ENCODE measurements at places on chromosomes 11 and 22.

GRCh38 chr11:130006929-130007328 lies 4.3 kb upstream of the PRDM10 start:
- DNase-seq = no peak

- no peak for DNase-seq
These were observed 309.4 kb upstream of the ZC3H12C start for GRCh38 chr11:109783840-109784239.

GRCh38 chr22:30885001-30885366 lies 83.6 kb downstream of the MORC2 start:
- DNase-seq = no peak

DNA sequence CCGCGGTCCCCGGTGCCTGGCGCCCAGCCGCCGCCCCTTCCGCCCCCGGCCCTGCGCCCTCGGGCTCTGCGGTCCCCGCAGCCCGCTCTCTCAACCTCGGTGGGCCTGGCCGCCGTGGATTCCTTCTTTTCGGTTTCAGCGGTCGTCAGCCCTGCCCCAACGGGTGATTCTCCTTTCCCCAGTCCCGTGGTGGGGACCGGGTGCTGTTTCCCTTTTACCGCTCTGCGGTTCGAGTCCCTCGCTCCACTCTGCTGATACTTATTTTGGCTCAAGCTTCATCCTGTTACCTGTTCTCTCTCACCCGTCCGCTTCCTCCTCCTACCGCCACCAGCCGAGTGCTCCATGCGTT lies 494 bp downstream of the ZDHHC5 start:
- DNase-seq = no peak

DNA sequence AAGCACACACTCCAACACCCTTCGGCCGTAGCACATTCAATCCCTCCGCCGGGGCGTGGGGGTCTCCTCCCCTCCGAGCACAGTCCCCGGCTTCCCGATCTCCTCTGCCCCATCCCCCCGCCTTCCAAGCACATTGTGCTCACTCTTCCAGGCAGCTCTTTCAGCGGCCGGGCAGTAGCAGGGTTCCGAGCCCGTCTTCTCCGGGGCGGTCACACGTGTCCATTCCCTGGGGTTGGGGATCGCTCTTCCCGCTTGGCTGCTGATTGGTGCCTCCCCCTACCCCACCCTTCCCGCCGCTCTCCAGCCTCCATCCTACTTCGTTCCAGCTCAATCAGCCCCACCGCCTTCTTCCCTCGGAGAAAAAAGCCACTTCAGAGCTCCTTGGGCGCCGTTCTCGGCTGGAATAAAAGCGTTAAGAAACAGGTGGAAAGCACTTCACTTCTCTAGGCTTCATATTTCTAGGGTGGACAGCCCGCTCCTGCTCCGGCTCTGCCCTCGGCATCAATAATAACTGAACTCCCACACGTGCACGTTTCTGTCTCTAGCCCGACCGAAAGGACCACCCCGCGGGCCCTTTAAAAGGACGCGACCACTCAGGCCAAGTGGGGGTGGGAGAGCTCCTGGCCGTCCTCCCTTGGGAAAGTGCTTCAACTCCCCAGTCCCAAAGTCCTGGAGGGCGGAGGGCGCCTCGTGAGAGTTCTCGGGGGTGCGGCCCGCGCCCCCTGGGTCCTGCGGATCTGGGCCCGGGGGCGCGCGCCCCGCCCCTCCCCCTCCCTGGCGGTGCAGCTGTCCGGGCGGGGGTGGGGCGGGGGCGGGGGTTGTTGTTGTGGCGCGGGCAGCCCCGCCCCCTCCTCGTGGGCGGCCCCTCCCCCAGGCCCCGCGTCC lies 464 bp upstream of the CECR2 start:
- no peak for DNase-seq

GRCh38 chr11:134607963-134608750 lies 196.1 kb upstream of the B3GAT1 start:
- no peak for DNase-seq

DNA sequence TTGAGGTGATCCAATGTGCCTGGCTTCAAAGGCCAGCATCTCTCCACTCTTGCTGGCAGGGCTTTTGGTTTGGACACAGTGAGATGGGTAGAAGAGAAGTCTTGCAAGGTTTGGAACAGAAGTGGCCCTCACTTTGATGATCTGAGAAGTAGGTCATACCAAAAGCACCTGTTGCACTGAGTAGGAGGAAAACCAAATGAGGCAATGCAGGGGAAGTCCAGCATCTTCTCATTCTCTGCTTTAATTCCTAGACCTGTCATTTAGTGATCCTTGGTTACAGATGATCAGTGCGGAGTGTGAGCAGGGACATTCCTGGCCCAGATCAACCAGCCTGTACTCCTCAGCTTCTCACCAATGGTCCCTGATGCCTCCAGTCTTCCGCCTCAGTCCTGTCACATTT lies 990.5 kb downstream of the OPCML start:
- no peak for DNase-seq

DNA sequence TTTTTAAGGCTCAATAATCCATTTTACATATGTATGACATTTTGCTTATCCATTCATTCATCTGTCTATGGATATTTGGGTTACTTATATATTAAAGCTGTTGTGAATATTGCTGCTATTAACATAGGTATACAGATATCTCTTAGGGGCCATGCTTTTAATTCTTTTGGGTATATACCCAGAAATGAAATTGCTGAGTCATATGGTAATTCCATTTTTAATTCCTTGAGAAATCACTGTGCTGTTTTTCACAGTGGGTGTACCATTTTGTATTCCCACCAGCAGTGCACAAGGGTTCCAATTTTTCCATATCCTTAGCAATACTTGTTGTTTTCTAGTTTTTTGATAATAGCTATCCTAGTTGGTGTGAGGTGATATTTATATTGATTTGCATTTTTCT lies 19.0 kb downstream of the PRMT3 start:
- DNase-seq = no peak

DNA sequence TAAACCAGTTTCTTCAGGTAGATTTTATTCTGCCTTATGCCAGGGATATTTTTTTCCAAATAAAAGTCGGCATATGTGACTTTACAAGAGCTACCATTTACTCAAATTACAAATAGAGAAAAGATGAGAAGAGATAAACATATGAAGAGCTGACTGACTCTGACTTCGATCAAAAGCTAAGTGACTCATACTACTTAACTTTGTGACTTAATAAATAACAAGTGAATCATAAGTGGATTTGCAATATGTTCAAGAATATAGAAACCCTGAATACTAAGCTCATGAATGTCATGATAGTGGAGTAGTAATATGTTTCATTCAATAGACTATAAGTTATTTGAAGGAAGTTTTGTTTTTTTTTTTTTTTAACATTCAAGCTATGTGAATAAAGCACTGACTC lies 130.5 kb upstream of the ANO3 start:
- DNase-seq = no peak

- no peak for DNase-seq
These were observed 16.4 kb downstream of the PRR5 start for GRCh38 chr22:44718418-44718817.

GRCh38 chr22:38467904-38468442 lies at the start of gene KDELR3:
KDELR3 (plus strand) TSS chr22:38468096; CDS start chr22:38468234, 138 bp downstream.
- DNase-seq = no peak

GRCh38 chr11:99275521-99275920 lies 254.8 kb downstream of the CNTN5 start:
- no peak for DNase-seq

DNA sequence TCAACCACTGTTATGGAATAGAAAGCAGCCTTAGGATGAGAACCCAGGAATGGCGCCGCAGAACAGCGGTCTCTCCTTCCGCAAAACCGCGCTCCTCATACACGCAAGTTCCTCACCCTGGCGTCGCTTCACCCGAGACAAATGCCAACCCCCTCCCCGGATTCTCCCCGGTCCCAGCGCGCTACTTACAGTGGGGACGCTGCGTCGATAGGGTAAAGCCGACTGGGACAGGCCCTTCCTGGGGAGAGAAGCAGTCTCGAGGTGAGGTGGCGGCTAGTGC lies 287 bp downstream of the RPS13 start:
- DNase-seq = no peak

DNA sequence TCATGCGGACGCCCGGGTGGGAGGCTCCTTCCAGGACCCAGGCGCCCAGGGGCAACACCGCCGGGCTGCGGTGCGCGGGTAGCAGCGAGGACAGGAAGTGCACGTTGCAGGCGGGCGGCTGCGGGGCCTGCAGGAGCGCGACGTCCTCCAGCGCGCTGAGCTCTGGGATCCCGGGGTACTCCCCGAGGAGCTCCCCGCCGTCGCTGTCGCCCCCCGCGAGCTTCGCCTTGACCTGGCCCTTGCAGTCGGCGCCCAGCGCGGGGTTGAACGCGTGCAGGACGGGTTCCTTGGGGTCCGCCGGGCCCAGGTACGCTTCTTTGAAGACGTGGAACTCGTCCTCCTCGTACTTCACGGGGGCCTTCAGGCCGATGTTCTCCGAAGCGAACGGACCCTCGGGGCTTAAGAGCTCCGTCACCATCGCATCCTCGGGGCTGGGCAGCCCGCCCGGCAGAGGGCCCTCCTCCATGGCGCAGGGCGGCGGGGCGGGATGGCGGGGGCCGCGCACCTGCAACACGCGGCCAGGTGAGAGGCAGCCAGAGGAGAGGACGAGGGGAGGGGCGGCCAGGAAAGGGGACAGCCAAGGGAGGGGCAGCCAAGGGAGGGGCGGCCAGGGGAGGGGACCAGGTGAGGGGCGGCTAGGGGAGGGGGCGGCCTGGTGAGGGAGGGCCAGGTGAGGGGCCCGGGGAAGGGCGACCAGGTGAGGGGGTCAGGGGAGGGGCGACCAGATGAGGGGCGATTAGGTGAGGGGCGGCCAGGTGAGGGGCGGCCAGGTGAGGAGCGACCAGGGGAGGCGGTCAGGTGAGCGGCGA lies 921 bp downstream of the TESMIN start:
- no peak for DNase-seq

DNA sequence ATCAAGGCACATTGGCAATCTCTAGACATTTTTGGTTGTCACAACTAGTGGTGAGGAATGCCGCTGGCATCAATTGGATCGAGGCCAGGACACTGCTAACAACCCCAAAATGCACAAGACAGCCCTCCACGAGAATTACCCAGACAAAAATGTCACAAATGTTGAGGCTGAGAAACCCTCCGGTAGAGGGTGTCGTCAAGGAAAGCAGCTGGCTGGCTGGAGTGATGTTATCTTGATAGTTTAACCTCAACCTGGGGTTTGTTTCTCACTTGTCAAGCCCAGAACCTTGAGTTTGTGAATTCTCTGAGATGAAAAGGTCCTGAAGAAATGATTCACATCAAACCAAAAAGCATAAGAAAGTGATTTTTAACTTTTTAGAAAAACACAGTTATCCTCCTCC lies 21.1 kb upstream of the TMPRSS13 start:
- DNase-seq = no peak

DNA sequence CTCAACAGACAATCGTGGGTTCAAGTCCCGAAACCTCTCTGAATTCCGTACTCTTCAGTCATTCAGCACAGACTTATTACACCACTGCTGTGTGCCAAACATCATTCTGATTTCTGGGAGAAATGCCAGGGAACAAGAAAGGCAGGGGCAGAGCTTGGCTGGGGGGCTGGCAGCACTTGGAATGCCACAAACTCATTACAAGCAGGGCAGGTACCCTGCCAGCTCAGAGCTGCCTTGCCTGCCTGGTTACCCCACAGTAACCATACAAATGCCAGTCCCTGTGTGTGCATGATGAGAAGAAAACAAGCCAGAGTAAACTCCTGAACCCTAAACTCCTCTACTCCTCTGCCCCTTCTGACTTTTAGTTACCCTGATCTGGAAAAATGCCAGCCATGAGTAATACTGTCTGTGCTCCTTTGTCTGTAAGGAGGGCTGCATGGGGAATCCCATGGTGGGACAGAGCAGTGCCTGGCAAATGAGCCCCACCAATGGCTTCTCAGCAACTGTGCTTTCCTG lies 6.9 kb upstream of the RAD9A start:
- DNase-seq = no peak

DNA sequence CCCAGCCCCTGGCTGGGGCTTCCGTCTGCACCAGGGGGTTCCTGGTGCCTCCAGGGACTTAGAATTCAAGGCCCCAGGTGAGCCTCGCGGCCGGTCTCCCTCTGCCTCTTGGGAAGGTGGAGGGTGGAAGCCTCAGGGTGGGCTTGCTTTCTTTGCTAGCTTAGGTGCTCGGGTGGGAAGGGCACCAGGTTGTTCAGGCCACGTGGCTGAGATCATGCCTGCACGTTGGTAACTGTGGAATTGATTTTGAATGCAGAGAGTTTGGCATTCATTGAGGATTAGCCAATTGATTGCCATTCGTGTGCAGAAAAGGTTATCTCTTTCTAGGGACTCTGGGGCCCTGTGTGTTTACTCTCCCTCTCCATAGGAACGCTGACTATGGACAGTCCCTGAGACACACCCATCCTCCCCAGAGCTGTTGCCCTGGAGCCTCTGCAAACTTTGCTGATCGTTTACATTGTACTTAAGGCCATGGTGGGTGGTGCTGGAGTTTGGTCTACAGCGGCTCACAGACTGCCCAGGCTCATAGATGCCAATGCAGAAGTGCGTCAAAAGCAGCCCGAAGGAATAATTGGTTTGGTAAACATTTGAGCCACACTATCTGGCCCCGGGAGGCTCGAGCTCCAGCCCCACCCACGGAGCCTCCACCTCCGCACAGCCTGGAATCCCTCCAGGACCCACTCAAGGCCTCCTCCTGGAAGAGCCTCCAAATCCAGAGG lies 1457.7 kb downstream of the BRD1 start:
- no peak for DNase-seq

GRCh38 chr11:15829312-15829711 lies 527.0 kb downstream of the SOX6 start:
- DNase-seq = no peak

- DNase-seq = no peak
These were observed 2.1 kb downstream of the RTN3 start for GRCh38 chr11:63683133-63683991.

GRCh38 chr11:75740681-75741080 lies 23.0 kb downstream of the MOGAT2 start:
- no peak for DNase-seq

- DNase-seq = no peak
These were observed 29.6 kb downstream of the DHCR7 start for GRCh38 chr11:71418643-71419042.

GRCh38 chr11:92765082-92765840 lies 204.2 kb upstream of the MTNR1B start:
- no peak for DNase-seq

DNA sequence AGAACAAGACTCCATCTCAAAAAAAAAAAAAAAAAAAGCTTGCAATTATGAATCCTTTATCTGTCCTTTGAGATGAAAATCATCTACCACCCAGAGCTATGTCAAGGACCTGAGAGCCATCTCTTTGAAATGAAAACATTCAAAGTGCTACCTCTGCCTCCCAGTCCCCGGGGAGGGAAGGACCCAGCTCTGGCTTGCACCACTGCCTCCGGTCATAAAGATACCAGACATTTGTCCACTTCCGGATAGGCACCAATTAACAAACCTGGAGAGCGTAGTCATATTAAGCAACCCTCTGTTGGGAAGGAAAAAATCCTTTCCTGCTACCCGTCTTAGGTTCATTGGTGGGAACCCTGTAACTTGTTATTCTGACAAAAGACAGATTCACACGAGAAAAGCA lies 98.6 kb downstream of the ARHGAP8 start:
- DNase-seq = no peak

Measured in cortex of kidney (tissue), 1 donor.